ENCODE measurements at places on chromosomes 6 and 20.

GRCh38 chr6:70967049-70967448 lies 10.2 kb upstream of the B3GAT2 start:
- DNase-seq = no peak

DNA sequence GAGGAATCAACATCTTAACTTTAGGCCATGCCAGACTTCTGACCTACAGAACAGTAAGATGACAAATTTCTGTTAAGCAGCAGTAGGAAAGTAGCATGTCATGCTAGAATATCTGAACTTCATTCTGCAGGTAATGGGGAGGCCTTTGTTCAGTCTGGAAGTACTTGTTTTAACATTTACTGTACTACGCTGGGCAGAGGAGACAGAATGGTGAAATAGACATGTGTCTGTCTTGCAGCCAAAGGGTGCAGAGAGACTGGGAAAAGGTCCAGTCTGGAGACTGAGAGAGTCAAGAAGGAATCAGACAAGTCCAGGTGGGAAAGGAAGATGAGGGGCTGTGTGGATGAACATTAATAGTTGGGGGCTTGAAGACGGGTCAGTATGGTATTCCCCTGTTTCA lies 17.5 kb upstream of the ZBTB2 start:
- no peak for DNase-seq

- DNase-seq = no peak
Measured at GRCh38 chr6:155014670-155015300, 19.7 kb downstream of the TIAM2 start.

GRCh38 chr6:14354919-14355572 lies 237.5 kb downstream of the CD83 start:
- DNase-seq = peak; percentile 51

DNA sequence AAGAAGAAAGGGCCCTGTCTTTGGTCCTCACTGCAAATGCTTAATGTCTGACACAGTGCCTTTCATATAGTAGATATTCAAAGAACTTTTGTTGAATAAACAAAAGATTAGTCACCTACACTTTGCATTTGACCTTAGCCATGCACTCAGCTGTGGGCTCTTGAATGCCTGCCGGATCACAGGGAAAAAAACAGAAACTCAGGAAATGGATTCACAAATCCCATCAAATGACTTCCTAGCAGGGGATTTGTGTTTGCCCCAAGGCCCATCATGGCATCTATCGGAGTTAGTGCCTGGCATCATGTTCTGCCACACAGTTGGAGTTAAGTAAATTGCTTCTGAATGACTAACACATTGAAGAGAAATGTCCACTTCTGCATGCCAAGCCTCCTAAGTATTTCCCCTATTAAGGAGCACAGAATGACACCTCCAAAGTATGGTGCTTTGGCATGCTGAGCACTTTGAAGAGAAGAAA lies 72.3 kb upstream of the DST start:
- DNase-seq = no peak

- peak; percentile 16 for DNase-seq
Measured at GRCh38 chr20:62066339-62066982, 780 bp upstream of the TAF4 start.

DNA sequence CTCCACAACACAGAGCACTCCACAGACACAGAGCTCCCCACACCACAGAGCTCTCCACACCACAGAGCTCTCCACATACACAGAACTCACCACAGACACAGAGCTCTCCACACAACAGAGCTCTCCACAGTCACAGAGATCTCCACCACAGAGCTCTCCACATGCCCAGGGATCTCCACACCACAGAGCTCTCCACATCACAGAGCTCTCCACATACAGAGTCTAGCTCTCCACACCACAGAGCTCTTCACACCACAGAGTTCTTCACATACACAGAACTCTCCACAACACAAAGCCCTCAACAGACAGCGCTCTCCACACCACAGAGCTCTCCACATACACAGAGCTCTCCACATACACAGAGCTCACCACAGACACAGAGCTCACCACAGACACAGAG lies 55.3 kb downstream of the ERMARD start:
- DNase-seq = no peak

GRCh38 chr20:11158589-11158988 lies 484.8 kb upstream of the JAG1 start:
- no peak for DNase-seq

DNA sequence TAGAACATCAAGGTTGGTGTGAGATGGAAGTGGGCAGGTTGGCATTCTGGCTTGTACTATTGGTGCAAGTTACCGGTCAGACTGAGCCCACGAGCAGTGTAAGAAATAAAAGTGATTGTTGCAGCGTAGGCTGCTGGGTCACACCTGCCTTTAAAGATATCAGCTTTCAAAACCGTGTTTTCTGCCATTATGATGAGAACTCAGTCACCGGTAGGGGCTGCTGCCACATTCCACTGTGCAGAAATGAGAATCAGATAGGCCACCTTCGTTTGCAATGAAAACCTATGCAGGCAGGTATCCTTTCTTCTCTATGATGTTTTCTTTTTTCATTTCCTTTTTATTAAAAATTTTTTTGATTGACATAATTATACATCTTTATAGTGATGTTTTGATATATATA lies 168.5 kb downstream of the MYLK4 start:
- no peak for DNase-seq

- no peak for DNase-seq
Measured at GRCh38 chr6:100194535-100194934, 200.5 kb upstream of the MCHR2 start.

GRCh38 chr6:120916844-120917243 lies 417.4 kb downstream of the TBC1D32 start:
- no peak for DNase-seq

DNA sequence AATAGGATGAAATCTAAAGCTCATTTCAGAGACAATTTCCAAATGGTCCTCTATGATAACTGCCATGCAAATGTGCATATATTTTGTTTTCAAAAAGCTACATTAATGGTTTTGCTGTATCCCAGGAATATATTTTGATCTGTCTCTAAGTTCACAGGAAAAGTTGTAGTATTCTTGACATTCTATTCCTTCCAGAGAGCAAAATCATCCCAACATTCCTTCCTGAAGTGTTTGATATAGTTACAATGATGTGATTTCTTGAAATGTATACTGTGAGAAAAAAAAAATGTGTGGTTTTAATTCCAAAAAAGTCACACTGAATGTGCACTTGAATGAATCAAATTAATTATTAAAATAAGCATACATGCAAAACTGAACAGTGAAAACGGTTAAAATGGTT lies 996.0 kb upstream of the CITED2 start:
- no peak for DNase-seq

DNA sequence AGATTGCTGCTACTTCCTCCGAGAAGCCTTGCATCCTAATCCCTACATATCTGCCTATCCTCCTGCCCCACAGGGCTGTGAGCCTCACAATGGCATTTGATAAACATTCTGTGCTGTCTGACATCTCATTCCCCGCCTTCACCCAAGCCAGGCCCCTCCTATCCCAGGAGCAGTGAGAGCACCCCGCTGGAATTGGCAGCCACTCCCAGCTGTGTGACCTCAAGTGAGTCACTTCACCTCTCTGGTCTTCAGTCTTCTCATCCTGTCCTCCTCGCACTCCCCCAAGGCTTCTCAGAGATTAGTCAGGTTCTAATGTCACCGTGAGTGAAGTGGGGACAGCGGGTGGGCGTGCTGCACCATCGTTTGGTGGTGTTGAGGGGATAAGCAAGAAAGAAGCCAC lies 81.7 kb downstream of the CDH22 start:
- no peak for DNase-seq

Measured in stimulated activated CD4-positive, alpha-beta T cell treated with anti-CD3 and anti-CD28 coated beads, Interleukin-4, amount 100 ng/mL, for 4 hours (primary cell).